Kasumi-1 (cell line): ENCODE measurements at places on chromosomes 4 and X.

- DNase-seq = no peak
Measured at GRCh38 chr4:182219411-182220056, 23.7 kb upstream of the TENM3 start.

GRCh38 chr4:86367577-86367976 is 7.7 kb upstream of the MAPK10 start:
- no peak for DNase-seq

DNA sequence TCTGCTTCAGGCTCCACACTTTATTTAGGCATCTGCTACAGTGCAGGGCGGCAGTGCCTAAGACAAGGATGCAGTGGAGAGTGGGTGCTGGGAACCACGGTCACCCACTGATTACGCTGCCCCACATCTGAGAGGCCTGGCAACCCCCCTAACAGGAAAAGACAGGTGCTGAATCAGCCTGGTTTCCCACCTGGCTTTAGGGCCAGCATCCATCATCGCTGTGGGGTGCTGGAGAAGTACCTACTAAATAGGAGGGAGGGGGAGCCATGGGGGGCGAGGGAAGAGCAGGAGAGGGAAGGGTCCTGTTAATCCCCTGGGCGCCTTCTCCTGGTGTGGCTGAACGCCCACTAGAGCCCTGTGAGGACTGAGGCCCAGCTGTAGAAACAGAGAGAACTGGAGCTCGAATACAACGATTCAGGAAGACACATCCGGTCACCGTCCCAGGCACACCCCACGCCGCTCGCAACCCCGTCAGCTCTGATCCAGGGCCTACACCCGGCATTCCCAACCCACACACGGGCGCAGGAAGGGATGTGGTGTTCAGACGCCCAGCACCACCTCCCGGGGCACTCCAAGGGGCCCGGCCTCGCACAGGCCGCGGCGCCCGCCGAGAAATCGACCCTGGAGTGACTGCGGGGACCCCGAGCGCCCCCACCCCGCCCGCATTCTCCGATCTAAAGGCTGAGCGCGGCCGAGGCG is 554 bp downstream of the DCTD start:
- peak; percentile 34 for DNase-seq

GRCh38 chr4:6701371-6701770 is 7.7 kb downstream of the S100P start:
- peak; percentile 16 for DNase-seq

GRCh38 chrX:115400960-115401359 is 111.4 kb downstream of the LUZP4 start:
- no peak for DNase-seq

DNA sequence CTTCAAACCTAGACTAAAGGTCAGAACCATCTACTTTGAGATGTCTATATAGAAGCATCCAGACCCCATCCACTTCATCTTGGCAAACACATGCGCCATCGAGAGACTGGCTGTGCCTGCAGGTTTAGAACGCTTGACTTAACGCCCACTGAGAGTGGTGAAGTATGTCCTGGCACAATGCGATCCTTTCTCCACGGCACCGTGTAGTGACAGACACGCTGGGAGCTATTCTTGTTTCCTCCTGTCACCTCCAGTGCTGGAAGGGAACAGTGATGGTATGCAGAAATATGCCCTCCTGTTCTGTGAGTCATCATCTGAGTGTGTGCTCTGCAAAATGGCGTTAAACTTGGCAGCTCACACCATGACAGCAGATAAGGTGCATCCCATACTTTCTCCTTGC is 330.2 kb downstream of the NLGN4X start:
- DNase-seq = no peak

DNA sequence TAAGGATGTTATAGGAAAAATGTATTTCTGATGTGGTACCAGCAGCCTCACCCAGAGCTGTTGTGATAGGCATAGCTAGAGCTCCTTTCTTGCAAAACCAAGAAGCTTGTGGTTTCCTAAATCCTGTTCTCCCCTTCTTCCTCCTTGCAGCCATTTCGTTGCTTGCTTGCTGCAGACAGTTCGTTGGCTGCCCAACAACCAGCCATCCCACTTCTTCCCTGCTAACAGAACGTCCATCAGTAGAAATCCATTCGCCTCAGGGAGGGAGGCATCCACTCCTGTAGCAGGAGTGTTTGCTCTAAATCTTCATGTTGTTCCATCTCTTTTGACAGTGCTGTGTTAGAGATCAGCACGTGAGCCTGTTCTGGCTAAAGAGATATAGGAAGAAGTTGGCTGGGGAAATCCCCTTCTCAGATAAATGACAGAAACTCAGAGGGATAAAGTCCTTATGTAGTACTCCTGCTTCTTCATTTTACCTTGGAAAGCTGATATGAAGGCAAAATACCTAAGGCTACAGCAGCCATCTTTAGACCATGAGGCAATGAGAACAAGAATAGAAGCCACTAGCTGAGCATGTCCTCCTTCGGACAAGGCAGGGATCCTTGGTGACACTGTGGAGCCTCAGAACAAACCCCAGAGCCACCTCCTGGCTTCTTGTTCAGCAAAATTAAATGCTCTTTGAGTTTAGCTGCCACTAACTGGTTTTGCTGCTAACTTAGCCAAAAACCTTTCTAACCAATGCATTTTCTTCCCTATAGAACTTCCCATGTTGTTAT is 68.4 kb upstream of the RELL1 start:
- peak; percentile 79 for DNase-seq

DNA sequence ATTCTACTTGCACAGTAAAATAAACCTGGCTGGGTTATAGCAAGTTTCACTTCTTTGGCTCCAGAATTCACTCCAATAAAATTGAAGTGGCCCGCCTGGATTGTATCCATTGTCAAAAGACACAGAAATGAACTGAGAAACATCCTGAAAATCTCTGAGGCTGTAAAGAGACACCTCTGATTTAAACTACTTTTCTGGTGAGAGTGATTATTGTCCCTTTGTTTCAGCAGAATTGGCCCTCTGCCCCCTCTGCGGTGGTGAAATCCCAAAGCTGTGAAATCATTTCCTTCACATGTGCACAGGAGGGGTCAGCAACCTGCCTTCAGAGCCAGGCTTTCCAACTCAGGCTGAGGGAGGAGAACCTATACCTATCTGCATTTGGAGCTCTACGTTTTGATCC is 23.0 kb downstream of the GAB3 start:
- no peak for DNase-seq

DNA sequence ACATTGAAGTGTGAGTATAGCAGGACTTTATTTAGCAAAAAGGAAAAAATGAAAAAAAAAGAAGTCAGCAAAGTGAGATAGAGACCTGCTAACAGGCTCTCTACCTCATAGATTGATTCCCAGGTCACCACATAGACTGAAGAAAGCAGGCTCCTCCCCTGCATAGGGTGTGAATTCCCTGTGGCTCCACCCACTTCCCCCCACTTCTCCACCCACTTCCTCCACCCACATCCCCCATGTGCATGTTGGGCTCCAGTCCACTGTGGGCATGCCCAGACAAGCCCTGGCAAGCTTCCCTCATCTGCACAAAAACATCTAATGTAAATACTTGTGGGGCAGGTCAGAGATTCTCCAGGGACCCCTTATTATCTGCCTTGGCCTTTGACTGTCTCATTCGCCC is 97.8 kb downstream of the TMEM47 start:
- DNase-seq = no peak

DNA sequence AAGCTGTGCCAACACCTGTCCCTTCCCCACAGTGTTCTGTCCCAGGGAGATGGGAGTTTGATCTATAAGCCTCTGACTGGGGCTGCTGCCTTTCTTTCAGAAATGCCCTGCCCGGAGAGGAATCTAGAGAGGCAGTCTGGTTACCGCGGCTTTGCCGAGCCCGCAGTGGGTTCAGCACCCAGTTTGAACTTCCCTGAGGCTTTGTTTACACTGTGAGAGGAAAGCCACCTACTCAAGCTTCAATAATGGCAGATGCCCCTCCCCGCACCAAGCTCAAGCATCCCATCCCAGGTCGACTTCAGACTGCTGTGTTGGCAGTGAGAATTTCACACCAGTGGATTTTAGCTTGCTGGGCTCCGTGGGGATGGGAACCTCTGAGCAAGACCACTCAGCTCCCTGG is 33.3 kb upstream of the ARSJ start:
- no peak for DNase-seq

DNA sequence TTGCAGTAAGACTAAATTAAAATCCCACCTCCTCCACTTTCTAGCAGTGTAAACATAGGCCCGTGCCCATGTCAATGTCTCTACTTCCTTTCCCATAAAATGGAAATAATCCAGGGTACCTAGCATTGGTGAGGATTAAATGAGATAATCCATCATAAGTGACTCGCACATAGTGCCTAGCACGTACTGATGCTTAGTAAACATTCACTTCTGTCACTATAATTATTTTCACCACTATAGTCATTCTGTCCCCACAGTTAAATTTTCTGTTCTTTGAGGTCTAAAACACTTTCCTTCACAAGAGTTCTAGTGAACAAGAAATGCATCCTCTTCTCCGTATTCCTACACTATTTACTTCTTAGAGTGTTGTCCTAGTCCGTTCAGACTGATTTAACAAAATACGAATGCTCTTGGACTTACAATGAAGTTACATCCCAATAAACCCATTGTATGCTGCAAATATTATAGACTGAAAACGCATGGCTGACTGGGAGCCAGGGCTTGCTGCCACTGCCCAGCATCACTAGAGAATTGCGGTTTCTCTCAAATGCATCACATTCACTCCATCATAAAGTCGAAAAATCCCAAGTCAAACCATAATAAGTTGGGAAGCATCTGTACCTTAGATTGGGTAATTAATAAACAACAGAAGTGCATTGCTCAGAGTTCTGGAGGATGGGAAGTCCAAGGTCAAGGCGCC is 10.6 kb downstream of the ARAP2 start:
- DNase-seq = no peak

GRCh38 chr4:182808673-182809416 is 108.3 kb downstream of the DCTD start:
- peak; percentile 97 for DNase-seq

DNA sequence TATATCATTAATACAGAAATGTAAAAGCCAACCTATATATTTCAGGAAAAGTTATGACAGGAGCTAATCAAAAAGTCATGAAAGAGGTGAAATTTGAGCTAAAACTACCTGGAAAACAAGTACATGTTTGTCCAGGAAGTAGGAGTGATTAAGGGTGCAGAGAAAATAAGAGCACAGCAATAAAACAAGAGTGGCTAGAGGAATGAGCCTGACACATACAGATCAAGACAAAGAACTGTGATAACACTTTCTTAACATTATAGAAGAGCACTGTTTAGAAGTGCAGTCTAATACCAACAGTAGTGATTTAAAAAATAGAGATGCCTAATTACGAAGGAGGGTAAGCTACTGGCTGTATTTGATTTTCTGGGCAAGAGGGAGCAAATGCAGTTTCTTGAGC is 125.1 kb downstream of the WDFY3 start:
- no peak for DNase-seq

GRCh38 chr4:98939892-98940298 is 11.0 kb upstream of the EIF4E start:
- DNase-seq = peak; percentile 62

DNA sequence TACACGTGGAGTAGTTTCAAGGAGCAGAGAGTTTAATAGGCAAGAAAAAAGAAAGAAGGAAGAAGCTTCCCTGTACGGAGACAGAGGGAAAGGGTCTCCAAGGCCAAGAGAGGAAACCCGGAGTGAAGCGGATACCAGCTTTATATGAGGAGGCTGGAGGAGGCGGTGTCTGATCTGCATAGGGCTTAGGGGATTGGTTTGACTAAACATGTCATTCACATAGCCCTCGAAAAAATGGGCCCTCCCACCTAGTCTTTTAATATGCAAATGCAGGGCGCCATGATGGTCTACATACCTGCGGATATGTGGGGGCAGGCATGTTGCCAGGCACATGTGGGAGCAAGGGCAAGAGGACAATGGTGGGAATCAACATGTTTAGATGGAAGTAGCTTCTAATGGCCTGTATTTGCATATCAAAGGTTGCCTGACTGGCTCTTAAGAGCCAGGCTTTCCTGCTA is 103.1 kb upstream of the UGT8 start:
- DNase-seq = no peak

GRCh38 chrX:47572773-47573340 is 9.4 kb upstream of the TIMP1 start:
- no peak for DNase-seq

DNA sequence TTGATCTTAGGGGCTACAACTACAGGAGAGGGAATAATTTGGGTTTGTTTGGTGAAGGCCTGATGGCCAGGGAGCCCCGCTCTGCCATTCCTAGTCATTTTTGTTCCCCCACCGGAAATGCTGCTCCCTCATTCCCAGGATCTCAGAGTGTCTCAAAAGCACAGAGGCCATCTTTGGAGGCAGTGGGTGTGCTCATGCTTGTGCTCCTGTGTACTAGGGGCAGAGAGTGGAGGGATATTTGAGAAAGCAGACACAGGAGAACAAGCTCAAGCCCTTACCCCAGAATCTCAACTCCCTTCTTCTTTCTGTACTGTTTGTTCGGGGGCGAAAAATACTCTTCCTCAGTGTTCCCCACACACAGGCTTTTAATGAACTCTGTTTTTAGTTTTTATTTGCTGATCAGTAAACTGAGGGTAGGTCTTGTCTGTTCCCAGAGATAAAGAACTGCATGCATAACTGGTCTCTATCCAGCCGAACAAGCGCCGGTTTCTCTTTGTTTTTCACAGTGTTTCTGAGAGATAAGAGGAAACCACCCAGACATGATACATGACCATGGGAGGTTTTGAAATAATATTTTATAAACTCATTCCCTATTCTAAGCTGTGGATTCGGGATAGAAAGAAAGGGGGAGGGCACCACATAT is 32.9 kb upstream of the XK start:
- no peak for DNase-seq

GRCh38 chrX:51862920-51863319 is 30.5 kb upstream of the MAGED1 start:
- no peak for DNase-seq

DNA sequence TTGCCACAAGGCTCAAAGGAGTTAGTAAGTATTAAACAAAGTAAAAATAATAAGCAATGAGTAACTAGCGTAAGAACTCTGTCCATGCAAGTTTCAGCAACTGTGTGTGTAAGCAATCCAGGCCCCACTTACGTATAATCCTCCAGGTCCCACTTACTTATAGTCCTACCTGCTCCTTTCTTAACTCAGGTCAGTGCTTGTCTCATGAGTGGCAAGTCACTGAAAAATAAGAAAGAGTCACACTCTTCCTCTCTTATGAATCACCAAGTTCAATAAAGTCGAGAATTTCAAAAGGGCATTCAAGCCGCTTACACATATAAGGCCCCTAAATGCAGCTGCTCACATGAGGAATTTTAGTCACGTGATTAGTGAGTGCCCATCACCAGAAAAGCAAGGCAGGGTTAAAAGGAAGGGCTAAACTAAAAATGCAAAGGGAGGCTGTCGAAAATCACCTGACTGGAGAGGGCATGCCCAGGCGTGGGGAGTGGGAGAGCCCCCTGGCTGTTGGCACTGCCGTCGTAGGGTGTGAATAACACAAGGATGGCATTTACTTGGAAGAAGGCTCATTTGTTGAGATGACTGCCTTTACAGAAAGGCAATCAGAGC is 58.2 kb downstream of the ZNF827 start:
- no peak for DNase-seq

DNA sequence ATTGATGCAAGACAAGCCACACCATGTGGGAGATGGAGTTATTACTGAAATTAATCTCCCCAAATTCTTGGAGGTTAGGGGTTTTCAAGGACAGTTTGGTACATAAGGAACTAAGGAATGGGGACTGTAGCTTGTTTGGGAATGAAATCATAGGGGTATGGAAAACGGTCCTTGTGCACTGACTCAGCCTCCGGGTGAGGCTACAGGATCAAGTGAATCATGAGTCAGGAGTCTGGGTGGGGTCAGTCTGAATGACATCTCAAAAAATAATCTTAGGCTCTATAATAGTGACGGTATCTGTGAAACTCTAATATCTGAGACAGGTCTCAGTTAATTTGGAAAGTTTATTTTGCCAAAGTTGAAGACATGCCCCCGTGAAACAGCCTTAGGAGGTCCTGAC is 128.5 kb upstream of the CYSLTR1 start:
- no peak for DNase-seq
